D341Med (cell line): ENCODE measurements at places on chromosomes 13 and 19.

GRCh38 chr13:54198911-54199310, 1170.3 kb downstream of the OLFM4 start:
- DNase-seq: no peak

GRCh38 chr13:113581871-113582270, 2.7 kb upstream of the TFDP1 start:
- no peak for DNase-seq

DNA sequence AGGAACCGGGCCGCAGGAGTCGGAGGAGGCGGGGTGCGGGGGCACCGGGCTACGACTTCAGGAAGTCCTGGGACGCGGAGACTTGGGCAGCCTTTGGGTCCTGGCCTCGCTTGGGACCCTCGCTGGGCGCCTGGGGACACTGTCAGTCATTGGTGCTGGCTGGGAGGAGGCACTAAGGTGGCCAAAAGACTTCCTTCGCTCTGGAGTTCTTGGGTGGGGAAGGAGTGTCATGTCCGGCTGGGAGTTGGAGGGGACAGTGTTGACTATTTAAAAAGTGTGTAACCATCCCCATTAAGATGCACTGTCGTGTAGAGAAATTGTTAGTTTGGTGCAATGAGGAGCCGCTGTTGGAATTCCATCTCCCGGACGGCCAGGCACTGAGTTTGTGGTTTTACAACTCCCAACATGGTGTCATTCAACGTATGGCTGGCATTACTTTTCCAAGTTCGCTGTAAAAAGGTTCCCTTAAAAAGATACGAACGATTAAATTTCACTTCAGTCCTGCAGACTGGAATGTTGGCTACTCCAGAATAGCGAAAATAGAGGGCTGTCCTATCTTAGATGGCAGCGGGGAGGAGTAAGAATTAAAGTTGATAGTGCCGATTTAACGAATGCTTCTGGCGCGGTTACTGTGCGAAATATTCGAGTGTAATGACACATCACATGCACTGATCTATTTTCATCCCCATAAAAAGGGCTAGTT, 776 bp downstream of the DNAJC3 start:
- peak; percentile 20 for DNase-seq

GRCh38 chr19:47435196-47435595, 15.9 kb upstream of the MEIS3 start:
- DNase-seq: no peak

DNA sequence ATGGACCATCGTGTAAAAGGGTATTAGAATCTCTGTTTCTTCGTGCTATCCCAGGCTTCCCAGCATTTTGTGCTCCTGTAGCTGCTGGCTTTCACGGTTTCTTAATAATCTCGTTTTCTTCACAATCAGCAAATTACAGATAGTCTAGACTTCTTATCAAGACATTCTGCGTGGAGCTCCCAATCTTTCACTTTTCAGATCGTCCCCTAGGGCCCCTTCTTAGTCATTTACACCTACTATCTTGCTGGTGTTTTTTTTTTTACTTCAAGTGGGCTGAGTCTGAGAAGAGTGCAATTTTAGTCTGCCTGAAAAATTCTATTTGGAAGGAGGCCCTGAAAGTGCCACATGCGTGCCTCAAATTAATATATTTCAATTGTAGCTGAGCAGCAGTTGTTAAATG, 275.1 kb downstream of the SHISA2 start:
- DNase-seq: no peak

DNA sequence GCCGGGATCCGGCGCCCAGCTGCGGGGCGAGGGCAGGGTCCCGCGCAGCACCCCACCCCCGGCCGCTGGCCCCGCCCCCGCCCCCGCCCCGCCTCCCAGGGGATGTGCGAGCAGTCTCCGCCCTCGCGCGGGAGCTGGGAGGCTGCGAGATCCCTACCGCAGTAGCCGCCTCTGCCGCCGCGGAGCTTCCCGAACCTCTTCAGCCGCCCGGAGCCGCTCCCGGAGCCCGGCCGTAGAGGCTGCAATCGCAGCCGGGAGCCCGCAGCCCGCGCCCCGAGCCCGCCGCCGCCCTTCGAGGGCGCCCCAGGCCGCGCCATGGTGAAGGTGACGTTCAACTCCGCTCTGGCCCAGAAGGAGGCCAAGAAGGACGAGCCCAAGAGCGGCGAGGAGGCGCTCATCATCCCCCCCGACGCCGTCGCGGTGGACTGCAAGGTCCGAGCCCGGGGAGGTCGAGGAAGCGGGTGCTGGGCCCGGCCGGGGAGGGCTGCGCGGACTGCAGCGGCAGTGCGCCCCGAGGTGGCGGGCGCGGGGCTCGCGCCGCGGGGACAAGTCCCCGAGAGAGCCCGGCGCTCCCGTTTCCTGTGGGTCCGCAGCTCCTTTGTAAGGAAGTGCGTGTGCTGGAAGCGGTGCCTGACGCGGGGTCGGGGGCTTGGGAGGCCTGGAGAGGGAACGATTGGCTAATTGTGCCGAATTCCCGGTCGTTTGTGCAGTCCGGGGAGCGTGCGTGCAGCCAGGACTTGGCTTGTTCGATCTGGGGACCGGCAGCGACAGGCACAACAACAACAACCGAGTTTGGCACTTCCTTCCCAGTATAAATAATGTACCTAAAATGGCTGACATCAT, at the start of gene ITM2B:
TSS of gene ITM2B (plus strand) at position 161 of the 843 bp plus-strand sequence. CDS start at position 316, 155 bp downstream.
- peak; percentile 95 for DNase-seq

GRCh38 chr19:42494321-42494720, 34.0 kb downstream of the CEACAM1 start:
- no peak for DNase-seq

DNA sequence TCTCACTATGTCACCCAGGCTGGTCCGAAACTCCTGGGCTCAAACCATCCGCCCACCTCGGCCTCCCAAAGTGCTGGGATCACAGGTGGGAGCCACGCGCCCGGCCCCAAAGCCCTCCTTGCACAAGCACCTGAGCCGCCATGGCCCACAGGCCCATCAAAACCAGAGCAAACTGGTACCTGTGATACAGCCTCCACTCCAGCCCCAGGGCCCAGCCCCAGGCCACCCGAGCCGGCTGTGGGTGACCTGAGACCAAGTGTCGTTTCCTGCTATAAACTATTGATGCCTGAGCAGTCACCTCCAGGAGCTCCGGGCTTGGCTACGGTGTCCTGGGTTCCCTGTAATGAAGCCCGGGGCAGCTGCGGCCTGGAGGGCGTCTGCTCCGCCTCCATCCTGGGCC, 9.7 kb upstream of the PTBP1 start:
- DNase-seq: no peak

DNA sequence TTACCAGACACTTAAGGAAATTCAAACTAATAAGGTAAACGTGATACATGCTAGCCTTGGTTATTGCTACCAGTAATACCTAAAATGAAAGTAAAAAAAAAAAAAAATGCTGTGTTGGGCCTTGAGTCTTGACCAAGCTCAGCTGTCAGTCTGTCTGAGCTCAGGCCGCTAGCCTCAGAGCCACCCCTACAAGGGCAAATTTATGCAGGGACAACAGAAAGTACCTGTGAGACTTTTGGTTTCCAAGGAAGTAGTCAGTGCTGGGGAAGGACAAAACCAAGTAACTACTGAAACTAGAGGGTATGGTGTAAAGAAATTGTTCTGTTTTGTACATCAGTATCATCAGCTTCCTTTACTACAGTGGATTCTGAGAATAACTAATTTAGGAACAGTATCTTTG, 134.3 kb upstream of the SLITRK5 start:
- no peak for DNase-seq

DNA sequence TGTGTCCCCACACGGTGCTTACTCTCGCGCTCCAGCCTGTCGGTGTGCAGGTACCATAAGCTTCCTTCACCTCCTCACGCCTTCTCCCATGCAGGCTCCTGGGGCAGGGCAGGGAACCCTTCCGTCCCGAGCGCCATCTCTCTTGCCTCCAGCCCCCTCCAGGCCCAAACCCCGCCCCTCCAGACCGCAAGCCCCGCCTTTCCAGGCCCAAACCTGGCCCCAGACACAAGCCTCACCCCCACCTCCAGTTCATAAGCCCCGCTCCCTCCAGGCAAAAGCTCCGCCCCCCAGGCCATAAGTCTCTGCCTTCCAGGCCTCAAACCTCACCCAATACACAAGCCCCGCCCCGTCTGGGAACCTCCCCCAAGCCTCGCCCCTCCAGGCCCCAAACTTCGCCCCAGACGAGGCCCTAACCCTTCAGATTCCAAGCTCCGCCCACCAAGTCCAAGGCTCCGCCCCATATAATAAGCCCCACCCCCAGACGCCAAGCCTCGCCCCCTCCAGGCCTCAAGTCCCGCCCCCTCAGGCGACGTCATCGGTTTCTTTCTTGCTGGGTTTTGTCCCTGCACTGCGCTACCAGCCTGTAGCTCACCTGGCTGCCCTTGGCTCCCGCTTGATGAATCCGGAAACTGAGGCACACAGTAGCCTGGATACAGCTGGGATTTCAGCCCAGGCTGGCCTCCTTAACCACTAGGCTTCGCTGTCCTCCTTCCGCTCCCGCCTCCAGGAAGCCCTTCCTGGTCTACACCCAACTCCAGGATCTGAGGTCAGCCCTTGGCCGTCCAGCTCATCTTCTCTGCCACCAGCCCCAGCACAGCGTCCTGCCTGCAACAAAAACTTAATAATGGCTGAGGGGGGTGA, 16.1 kb downstream of the MKNK2 start:
- DNase-seq: peak; percentile 73

GRCh38 chr13:76335463-76335862, 550.7 kb downstream of the KCTD12 start:
- no peak for DNase-seq

DNA sequence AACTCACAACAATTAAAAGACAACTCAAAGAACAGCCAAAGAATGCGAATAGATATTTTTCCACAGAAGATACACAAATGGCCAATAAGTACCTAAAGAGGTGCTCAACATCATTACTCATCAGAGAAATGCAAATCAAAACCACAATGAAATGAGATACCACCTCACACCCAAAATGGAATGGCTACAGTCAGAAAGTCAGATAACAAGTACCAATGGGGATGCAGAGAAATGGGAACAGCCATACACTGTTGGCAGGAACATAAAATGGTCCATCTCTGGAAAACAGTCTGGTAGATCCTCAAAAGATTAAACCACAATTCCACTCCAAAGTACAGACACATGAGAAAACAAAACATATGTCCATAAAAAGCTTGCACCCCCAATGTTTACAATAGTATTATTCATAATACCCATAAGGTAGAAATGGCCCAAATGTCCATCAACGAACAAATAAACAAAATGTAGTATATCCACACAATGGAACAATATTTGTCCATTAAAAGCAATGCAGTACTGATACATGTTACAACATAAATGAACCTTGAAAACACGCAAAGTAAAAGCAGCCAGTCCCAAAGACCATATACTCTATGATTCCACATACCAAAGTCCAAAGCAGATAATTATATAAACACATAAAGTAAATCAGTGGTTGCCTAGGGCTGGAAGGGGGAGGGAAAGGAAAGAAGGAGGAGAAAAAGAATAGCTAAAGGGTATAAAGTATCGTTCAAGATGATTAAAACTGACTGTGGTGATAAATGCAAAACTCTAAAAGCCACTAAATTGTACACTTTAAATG, 19.6 kb downstream of the USP12 start:
- no peak for DNase-seq

DNA sequence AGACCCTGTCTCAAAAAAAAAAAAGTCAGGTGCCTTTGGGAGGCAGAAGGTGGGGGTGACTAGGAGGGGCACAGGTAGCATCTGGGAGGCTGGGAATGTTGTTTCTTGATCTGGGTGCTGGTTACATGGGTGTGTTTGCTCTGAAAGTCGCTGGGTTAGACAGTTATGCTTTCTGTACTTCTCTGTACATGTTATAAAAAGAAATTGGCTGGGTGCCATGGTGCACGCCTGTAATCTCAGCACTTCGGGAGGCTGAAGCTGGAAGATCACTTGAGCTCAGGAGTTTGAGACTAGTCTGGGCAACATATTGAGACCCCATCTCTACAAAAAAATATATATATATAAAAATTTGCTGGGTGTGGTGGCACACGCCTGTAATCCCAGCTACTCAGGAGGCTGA, 15.1 kb downstream of the NOSIP start:
- no peak for DNase-seq

DNA sequence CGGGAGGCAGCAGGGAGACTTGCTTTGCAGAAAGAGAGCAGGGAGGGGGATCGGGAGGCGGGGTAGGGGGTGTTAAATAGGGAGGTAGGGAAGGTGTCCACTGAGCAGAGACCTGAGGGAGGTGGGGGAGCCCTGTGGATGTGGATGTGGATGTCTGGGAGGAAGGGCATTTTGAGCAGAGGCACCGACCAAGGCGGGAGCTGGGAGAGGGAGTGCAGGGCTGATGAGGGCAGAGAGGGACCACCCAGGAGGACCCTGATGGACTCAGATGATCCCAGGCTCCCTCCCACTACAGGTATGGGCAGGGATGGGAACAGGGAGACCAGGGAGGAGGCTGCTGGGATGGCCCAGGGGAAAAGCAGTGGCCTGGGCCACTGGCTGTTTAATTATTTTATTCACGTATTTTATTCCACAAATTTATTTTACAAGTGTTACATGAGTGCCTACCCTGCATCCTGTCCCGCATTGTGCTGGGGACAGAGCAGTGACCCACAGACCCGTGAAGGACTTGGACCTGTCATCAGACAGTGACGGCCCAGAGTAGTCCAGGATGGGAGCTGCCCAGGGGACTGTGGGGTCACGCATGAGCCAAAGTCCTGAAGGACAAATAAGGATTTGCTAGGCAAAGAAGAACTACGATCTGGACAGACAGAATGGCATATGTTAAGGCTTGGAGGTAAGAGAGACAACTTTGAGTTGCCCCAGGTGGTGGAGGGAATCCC, 5.3 kb downstream of the GRAMD1A start:
- DNase-seq: no peak

DNA sequence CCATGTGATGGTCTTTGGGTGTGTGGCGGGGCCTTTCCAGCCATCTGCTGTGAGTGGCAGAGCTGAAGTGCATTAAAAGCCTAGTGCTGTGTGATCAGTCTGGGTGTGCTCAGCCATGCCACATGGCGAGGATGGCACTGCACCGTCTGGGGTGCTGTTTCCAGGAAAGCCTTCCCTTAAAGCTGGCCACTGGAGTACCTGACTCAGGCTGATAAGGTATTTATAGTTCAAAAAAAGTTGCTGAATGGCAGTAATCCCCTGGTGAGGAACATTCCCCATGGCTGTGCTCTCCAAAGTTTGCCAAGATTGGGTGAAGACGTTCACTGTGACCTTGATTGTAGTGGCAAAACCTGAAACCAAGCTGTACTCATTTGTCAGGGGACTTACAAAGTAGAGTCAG, 6.0 kb downstream of the GPI start:
- no peak for DNase-seq

GRCh38 chr13:26653842-26654241, 96.4 kb downstream of the WASF3 start:
- no peak for DNase-seq

- no peak for DNase-seq
Measured at GRCh38 chr19:47437500-47437899, 18.2 kb upstream of the MEIS3 start.

- DNase-seq: no peak
Measured at GRCh38 chr13:28707629-28708427, 10.9 kb downstream of the SLC46A3 start.

DNA sequence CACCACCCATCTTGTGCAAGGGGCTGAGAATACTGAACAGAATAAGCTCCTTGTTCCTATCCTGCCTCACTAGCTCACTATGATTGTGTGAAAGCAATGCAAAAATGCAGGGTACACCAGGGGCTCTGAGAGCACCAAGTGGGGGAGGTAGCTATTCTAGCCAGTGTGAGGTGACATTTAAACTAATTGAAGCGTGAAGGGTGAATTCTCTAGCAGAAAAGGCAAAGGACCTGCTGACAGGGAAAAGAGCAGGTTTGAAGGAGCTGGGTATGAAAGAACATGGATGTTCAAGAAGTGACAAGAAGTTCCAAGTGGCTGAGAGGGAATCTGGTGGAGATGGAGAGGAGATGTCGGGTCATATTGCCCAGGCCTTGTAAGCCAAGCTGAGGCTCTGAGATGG, 64.2 kb downstream of the SIAH3 start:
- no peak for DNase-seq

GRCh38 chr19:33552928-33553279, 31.3 kb upstream of the PEPD start:
- DNase-seq: no peak
